CD8-positive, alpha-beta memory T cell (primary cell): ENCODE measurements at places on chromosomes 4 and X.
A peak's percentile ranks its signal among the peaks of the same experiment; 100 is the strongest.

- DNase-seq: no peak
- no peak overlapping the region for H3K27ac ChIP-seq
- no peaks in the 10 kb centered on the region for H3K27me3 ChIP-seq
- no peak overlapping the region for H3K4me3 ChIP-seq
- peaks cover 15% of the 10 kb centered on the region for H3K4me1 ChIP-seq
- no peaks in the 10 kb centered on the region for H3K36me3 ChIP-seq
Measured at GRCh38 chrX:18887825-18888212, 96.1 kb downstream of the PHKA2 start.

DNA sequence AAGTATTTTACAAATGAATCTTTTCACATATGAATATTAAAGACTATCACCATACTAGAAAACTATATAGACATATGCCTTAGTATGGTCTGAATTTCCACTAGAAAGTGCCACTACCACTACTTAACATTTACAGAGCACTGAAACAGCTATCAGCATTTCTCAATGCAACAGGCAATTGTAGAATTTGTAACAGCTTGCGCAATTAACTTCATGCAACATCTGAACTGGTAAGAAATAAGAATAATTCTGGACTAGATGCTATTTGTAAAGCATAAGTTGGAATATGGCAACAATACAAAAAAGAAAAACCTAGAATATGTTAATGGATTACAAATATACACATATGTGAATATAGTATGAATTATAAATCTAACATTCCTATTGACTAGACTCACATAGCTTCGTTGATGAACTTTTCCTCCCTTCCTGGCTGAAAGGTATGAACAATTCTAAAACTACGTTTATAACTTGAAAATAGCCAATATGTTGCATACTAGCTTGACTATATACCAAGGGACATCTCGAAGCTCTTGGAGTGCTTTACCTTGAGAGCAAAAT is 82.0 kb downstream of the ATP8A1 start:
- no peaks in the 10 kb centered on the region for H3K4me1 ChIP-seq
- no peaks in the 10 kb centered on the region for H3K27me3 ChIP-seq
- no peak for DNase-seq
- no peaks in the 10 kb centered on the region for H3K36me3 ChIP-seq
- H3K4me3 ChIP-seq: no peak overlapping the region

DNA sequence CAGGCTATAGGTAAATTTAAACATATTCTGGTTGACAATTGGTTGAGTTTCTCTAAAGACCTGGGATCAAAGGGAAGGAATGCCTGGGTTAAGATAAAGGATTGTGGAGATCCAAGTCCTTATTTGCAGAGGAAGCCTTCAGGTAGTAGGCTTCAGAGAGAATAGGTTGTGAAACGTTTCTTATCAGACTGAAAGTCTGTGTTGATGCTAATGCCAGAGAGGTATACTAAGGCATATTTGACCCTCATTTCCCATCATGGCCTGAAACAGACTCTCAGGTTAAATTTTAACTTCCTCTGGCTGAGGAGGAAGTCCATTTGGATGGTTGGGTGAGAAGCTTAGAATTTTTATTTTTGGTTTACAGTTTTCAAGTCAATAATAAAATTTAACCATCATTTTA is 48.1 kb downstream of the UGT2A2 start:
- H3K36me3 ChIP-seq: no peaks in the 10 kb centered on the region
- no peak overlapping the region for H3K27ac ChIP-seq
- H3K4me1 ChIP-seq: no peaks in the 10 kb centered on the region
- H3K27me3 ChIP-seq: no peaks in the 10 kb centered on the region
- no peak overlapping the region for H3K4me3 ChIP-seq

DNA sequence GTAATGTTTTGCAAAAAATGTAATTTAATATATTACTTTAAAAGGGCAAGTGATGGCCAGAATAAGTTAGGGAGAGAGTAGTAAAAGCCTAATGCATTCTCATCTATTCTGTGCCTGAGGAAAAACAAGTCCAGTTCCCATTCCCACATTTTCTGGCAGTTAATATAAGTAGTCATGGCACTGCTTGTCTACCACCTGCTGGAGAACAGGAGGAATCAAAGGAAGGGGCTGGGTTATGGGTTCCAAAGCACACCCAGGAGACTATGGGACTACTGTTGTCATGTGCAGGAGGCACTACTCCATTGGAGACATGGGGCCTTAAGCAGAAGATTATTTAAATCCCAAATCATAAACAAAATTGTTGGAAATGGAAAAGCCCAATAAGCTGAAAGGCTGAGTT is 2618.6 kb downstream of the ARAP2 start:
- no peaks in the 10 kb centered on the region for H3K27me3 ChIP-seq
- no peaks in the 10 kb centered on the region for H3K4me1 ChIP-seq
- no peak overlapping the region for H3K4me3 ChIP-seq
- no peaks in the 10 kb centered on the region for H3K36me3 ChIP-seq
- DNase-seq: no peak

GRCh38 chr4:128600996-128601871 is 208.3 kb upstream of the JADE1 start:
- no peak for DNase-seq
- H3K4me1 ChIP-seq: no peaks in the 10 kb centered on the region
- H3K4me3 ChIP-seq: no peak overlapping the region
- H3K27me3 ChIP-seq: no peaks in the 10 kb centered on the region
- no peaks in the 10 kb centered on the region for H3K36me3 ChIP-seq
- peak overlapping the region; percentile 38 for H3K27ac ChIP-seq

GRCh38 chr4:29066861-29067260 is 1653.3 kb upstream of the PCDH7 start:
- no peaks in the 10 kb centered on the region for H3K4me1 ChIP-seq
- H3K27me3 ChIP-seq: no peaks in the 10 kb centered on the region
- H3K4me3 ChIP-seq: no peak overlapping the region
- H3K36me3 ChIP-seq: no peaks in the 10 kb centered on the region
- DNase-seq: no peak

DNA sequence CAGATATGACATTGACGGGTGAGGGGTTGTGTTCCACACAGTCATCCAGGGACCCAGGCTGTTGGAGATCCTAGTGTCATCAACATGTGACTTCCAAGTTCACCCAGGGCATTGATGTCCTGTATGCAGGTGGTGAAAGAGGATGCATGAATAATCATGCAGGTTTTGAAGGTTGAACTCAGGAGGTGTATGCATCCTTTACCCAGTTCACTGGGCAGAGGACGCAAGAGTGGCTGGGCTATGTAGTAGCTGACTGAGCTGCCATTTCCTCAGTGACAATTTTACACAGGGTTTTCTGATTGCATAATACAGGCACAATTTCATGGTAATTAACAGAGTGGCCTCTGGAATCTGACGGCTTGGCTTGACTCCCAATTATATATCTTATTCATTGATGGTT is 323.0 kb downstream of the HS3ST1 start:
- H3K4me1 ChIP-seq: no peaks in the 10 kb centered on the region
- no peak overlapping the region for H3K27ac ChIP-seq
- H3K36me3 ChIP-seq: no peaks in the 10 kb centered on the region
- H3K27me3 ChIP-seq: no peaks in the 10 kb centered on the region

DNA sequence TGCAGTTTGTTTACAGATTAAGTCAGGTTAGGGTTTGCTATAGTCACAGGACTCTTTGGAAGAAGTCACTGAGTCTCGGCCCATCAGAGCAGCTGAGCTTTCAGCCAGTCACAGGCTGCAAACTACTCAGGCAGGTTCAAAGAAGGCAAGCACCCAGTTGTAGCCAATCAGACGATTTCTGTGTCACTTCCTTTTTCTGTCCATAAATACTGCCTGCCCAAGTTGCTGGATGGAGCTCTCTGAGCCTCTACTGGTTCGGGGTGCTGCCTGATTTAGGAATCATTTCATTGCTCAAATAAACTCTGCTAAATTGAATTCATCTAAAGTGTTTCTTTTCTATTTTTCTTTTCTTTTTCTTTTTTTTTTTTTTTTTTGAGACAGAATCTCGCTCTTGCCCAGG is 7.3 kb upstream of the SH3BP2 start:
- peaks cover 36% of the 10 kb centered on the region for H3K4me1 ChIP-seq
- DNase-seq: no peak

- H3K36me3 ChIP-seq: no peaks in the 10 kb centered on the region
- no peaks in the 10 kb centered on the region for H3K4me1 ChIP-seq
- DNase-seq: no peak
- no peak overlapping the region for H3K27ac ChIP-seq
- no peaks in the 10 kb centered on the region for H3K27me3 ChIP-seq
- H3K4me3 ChIP-seq: no peak overlapping the region
Measured at GRCh38 chr4:76655566-76656479, 220.8 kb downstream of the SHROOM3 start.

DNA sequence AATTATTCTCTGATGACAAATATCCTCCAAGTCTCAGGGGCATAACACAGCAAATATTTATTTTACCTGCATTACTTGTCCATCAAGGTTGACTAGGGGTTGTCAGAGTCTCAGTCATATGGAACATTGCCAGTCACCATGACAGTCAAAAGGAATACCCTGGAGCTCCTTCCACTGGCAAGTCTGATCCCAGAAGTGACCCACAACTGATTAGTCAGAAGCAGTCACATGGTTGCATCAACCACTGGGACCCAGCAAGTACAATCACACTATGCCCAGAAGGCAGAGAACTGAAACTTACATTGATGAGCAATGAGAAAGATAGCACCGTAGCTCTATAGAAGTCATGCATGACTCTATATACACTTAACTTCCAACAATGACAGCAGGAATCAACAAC is 41.9 kb upstream of the SOD3 start:
- DNase-seq: no peak
- H3K27me3 ChIP-seq: no peaks in the 10 kb centered on the region
- H3K27ac ChIP-seq: no peak overlapping the region
- no peaks in the 10 kb centered on the region for H3K4me1 ChIP-seq

DNA sequence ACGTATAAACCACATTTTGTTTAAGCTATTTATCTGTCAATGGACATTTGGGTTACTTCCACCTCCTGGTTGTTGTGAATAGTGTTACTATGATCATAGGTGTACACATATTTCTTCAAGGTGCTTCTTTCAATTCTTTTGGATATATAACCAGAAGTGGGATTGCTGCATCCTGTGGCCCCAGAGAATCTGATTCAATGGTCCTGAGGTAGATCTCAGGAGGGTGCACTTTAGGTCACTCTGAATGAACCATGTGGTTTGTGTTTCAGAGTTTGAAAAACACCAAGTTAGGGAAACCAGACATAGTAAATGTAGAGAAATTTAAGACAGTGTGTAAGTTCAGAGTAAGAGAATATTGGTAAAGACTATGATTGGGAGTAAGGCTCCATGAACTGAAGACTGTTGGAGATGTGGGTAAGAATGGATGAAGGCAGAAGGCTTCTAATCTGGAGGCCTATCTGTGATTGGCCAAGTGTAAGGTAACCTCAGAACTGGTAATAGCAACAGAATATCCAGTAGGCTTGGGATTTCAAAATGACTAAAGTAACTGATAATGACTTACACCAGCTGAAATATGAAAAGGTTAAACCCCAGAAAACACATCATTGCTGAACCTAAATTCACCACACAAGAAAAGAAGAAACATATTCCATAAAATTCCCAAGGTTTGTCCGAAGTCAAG is 236.9 kb downstream of the CAMK2D start:
- DNase-seq: no peak
- H3K36me3 ChIP-seq: no peaks in the 10 kb centered on the region
- no peaks in the 10 kb centered on the region for H3K4me1 ChIP-seq
- no peaks in the 10 kb centered on the region for H3K27me3 ChIP-seq

GRCh38 chrX:13110433-13111324 is 66.3 kb upstream of the FAM9C start:
- no peaks in the 10 kb centered on the region for H3K36me3 ChIP-seq
- H3K27me3 ChIP-seq: no peaks in the 10 kb centered on the region

- H3K27me3 ChIP-seq: no peaks in the 10 kb centered on the region
- DNase-seq: no peak
- H3K36me3 ChIP-seq: no peaks in the 10 kb centered on the region
- no peak overlapping the region for H3K4me3 ChIP-seq
Measured at GRCh38 chr4:173367946-173368345, 2.8 kb upstream of the SAP30 start.

- no peak overlapping the region for H3K4me3 ChIP-seq
- H3K27ac ChIP-seq: no peak overlapping the region
- no peaks in the 10 kb centered on the region for H3K4me1 ChIP-seq
- no peaks in the 10 kb centered on the region for H3K27me3 ChIP-seq
Measured at GRCh38 chr4:36426741-36427140, 145.3 kb downstream of the DTHD1 start.

DNA sequence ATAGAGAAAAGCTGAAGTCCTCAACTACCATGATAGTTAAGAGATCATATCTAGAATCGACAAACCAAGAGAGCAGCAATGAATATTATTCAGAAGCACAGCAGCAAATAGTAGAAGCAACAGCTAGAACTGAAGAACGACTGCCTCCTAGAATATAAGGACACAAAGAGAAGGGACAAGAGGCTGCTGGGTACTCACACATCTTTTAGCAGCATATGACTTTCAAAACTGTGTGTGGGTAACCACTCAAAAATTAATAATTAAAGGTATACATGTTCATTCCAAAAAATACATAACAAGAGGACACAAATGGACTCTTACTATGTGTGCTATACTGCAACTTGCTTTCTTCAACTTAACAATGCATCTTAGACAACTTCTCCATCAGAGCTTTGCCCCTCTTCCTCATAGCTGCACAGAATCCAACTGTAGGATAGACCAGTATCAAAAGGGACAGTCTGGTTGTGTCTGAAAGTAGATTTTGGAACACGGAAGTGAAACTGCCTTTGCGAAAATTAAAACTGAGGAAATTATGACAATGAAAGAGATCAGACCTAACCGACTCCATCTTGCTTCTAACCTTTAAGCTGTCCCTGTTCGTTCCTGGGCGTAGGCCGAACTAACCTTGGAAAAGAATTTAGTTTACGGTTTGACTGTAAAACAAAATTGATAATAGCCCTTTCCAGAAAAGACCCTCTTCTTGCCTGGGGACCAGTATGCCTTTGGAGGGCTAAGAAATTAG is 125.7 kb downstream of the SH3KBP1 start:
- no peak overlapping the region for H3K4me3 ChIP-seq
- H3K4me1 ChIP-seq: peaks cover 46% of the 10 kb centered on the region
- no peak for DNase-seq

GRCh38 chr4:112859456-112860184 is 189.8 kb upstream of the ANK2 start:
- H3K4me1 ChIP-seq: no peaks in the 10 kb centered on the region
- DNase-seq: no peak
- H3K36me3 ChIP-seq: no peaks in the 10 kb centered on the region
- no peaks in the 10 kb centered on the region for H3K27me3 ChIP-seq

GRCh38 chrX:1450361-1451161 is 2.1 kb downstream of the ASMTL start:
- peaks cover 33% of the 10 kb centered on the region for H3K4me1 ChIP-seq
- H3K27me3 ChIP-seq: no peaks in the 10 kb centered on the region
- H3K27ac ChIP-seq: no peak overlapping the region
- DNase-seq: no peak
- H3K4me3 ChIP-seq: no peak overlapping the region

GRCh38 chr4:176099314-176099713 is 33.7 kb downstream of the WDR17 start:
- H3K27me3 ChIP-seq: no peaks in the 10 kb centered on the region
- DNase-seq: no peak
- H3K4me3 ChIP-seq: no peak overlapping the region
- H3K4me1 ChIP-seq: no peaks in the 10 kb centered on the region
- H3K36me3 ChIP-seq: no peaks in the 10 kb centered on the region
